ENCODE measurements at places on chromosomes 5 and 9.

DNA sequence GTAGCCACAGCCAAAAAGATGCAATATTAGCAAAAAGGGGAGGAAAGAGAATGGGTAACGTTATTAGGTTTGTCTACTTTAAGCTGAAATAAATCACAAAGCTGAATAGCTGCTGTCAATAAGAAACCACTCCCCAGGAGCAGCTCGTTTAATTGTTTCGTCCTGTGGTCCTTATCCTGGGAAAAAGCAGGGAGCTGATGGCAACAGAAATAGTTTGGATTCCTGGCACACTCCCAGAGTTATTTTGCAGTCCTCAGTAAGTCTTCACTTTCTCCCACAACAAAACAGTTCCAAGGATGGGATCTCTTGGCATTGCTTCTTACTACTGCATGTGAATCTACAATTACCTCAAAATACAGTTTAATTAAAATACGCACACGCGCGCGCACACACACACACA, 28.8 kb downstream of the FRMD3 start:
- DNase-seq = no peak

DNA sequence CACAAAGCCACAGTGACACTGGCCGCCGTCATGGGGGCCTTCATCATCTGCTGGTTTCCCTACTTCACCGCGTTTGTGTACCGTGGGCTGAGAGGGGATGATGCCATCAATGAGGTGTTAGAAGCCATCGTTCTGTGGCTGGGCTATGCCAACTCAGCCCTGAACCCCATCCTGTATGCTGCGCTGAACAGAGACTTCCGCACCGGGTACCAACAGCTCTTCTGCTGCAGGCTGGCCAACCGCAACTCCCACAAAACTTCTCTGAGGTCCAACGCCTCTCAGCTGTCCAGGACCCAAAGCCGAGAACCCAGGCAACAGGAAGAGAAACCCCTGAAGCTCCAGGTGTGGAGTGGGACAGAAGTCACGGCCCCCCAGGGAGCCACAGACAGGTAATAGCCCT, 26.1 kb downstream of the HRH2 start:
- no peak for DNase-seq

DNA sequence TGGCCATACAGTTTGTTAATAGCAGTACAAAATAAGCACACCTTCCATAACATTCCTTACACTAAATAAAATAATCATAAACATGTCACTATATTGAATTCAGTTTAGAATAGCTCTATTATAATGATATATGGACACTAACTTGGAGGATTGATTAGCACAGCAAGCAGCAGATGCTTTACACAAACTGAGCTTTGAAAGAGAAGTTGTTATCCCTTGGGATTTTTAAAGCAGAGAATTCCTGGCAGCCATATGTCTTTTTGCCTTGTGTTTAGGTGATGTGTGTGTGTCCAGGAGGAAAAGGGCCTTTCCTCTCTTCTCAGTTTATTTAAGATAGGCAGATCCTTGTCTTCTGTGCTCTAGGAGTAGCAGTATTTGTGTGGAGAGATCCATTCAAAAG, 232.2 kb upstream of the GRIN3A start:
- DNase-seq = no peak

- DNase-seq = no peak
These were observed 164.4 kb upstream of the SLC12A2 start for GRCh38 chr5:127919006-127919796.

DNA sequence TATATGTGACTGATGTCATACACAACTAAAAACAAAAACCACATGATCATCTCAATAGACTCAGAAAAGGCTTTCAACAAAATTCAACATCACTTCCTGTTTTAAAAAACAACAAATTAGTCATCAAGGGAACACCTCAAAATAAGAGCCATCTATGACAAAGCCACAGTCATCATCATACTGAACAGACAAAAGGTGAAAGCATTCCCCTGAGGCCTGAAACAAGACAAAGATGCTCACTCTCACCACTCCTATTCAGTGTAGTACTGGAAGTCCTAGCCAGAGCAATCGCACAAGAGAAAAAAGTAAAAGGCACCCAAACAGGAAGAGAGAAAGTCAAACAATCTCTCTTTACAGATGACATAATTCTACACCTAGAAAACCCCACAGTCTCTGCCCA, 893.5 kb upstream of the EDIL3 start:
- DNase-seq = no peak

GRCh38 chr9:123246534-123246933, 21.9 kb downstream of the STRBP start:
- DNase-seq = peak; percentile 32

DNA sequence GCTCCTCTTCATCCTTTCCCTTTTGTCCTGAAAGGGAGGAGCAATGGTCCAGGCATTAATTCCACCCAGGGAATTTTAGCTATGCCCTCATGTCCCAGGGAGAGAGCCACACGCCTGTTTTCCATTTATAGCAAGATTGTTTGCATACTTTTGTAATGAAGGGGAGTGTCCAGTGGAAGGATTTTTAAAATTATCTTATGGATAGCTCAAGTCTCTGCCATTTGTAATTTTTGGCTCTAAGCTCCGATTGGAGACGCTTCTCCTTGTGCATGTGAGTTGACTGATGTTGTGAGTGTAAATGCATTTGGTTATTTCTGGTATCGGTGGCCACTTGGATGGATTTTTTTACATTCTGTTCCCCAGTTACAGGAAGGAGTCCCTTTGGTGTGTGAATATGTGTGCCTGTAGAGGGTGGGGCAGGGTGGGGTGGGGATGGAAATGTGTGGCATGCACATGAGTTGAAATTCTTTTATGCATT, 7.2 kb upstream of the RPL26L1 start:
- no peak for DNase-seq

GRCh38 chr5:75340714-75341478, 3.9 kb downstream of the HMGCR start:
- DNase-seq = no peak

DNA sequence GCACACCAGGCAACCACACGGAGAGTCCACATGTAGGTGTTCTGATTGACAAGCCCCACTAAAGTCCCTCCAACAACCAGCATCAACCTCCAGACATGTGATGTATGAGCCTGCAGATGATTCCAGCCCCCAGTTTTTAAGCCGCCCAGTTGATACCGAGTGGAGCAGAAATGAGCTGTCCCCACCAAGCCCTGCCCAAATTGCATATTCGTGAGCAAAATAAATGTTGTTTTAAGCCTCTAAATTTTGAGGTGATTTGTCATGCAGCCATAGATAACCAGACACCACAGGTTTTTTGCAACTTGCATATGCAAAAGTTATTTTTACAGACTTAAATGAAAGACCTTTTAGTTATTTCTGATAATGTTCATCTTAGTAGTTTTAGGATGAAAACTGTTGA, 187.7 kb downstream of the PIK3R1 start:
- no peak for DNase-seq

GRCh38 chr5:83277154-83277553, 194.4 kb upstream of the VCAN start:
- no peak for DNase-seq

DNA sequence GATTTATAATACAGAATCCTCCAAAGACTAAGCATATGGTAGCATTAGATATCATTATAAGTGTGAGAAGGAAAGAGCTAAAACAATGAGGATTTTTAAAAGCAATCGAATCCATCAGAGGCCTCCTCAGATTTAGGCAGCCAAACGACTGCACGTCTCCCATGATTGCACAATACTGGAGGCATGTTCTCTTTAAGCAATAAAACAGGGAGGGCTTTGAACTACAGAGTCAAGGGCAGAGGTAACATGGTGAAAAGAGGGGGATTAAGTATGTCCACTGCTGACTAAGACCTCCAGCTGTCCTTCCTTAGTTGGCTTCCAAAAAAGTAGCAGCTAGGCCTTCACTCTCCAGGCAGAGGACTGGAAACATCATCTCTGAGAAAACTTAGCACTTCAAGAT, 298.7 kb upstream of the RGMB start:
- no peak for DNase-seq

DNA sequence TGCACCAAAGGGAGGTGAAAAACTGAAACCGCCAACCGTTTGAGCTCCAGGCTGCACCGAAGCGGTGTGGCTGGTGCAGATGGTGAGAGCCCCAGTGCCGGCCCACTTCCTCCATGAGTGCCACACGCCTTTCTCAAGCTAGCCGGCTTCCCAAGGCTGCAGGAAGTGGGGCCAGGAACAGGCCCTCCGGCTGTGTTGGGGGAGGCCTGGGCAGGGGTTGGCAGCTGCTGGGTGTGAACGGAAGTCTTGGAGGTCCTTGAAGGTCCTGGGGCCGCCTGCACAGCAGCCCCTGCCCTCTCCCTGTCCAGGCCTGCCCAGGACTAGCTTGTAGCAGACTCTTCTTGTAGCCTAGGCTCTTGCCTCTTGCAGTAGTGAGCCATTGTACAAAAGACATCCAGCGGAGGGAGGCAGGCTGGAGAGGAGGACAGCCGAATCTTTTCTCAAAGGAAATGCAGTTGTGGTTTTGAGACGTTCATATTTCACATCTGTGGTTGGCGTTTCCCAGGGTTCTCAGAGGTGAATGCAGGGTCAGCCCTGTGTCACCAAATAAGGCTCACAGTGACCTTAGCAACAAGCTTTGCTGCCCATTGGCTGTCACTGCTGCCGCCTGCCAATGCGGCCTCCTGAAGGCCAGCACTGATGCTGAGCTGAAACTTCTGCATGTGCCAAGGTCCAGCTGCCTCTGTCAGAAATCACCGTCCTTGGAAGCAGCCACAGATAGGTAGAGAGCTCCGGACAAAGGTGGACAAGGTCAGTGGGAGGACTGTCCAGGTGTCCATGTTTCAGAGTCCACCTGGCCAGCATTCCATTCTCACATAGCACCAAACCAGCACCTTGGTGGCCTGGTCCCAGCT, 23.9 kb downstream of the IRF1 start:
- peak; percentile 90 for DNase-seq

GRCh38 chr5:115241881-115242642, 20.6 kb downstream of the PGGT1B start:
- no peak for DNase-seq

- no peak for DNase-seq
These were observed 60.1 kb upstream of the TGFBR1 start for GRCh38 chr9:99044827-99045226.

- no peak for DNase-seq
These were observed 94.8 kb downstream of the RAB3C start for GRCh38 chr5:58677650-58678049.

- DNase-seq = peak; percentile 77
These were observed at the start of gene ANXA1 for GRCh38 chr9:73151653-73152542. ANXA1 (plus strand) TSS chr9:73151865; CDS start chr9:73158536, 6,671 bp downstream.

DNA sequence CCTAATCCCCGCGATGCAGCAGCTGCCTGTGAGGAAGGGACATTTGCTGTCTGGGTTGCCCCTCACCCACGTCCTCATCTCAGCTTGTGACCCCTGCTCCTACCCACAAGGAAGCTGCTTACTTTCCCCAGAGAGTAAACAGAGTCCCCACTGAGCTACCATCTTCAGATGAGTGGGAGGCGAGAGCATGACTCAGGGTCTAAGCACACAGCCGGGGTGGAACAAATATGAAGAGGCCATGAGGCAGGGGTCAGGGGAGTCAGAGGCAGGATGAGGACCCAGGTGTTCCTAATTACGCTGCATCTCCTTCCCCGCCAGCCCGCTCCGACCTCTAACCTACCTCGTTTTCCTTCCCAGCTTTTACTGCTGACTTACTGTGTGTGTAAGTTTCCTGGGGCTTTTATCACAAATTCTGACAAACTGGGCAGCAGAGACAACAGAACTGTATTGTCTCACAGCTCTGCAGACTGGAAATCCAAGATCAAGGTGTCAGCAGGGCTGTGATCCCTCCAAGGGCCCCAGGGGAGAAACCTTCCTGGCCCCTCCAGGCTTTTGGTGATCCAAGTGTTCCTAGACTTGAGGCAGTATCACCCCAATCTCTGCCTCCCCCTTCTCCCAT, 94.0 kb upstream of the DNAH5 start:
- DNase-seq = no peak

- peak; percentile 30 for DNase-seq
These were observed 184.9 kb downstream of the PCSK1 start for GRCh38 chr5:96248131-96248530.

- DNase-seq = peak; percentile 84
These were observed at the start of gene EXOC3 for GRCh38 chr5:442335-443238. EXOC3 (plus strand) TSS chr5:443176; CDS start chr5:446206, 3,030 bp downstream.

DNA sequence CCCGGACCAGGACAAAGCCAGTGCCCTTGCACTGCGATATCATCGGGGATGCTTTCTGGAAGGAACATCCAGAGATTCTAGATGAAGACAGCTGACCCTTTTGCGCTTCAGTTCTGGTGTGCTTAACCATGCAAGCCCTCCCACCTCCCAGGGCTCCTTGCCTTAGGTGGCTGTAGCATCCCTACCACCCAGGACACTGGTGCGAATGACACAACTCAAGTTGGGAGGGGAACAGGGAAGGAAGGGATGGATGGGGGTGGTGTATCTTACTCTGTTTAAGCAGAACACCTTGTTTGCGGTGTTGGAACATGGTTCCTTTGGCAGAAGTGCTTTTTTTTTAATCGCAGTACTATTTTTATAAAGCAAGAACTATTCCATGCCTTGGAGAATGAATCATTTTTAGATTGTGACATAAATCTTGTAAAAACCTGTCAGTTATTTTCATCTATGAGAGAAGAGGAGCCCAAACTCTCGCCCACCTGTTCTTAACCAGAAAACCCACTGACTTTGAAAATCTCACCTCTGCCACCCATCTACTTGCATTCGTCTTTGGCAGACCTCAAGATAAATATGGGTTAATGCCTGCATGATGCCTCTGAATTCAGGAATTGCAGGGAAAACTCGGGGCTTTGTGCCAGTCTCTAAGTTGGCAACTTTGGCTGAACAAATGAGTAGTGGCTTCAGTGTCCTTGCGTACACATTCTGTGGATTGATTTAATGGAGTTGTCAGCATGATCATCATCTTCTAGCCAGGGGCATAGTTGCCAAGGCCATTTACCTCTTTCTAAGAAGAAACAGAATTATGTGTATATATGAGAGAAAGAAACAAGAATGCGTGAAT, 3.9 kb upstream of the LSM11 start:
- DNase-seq = no peak

DNA sequence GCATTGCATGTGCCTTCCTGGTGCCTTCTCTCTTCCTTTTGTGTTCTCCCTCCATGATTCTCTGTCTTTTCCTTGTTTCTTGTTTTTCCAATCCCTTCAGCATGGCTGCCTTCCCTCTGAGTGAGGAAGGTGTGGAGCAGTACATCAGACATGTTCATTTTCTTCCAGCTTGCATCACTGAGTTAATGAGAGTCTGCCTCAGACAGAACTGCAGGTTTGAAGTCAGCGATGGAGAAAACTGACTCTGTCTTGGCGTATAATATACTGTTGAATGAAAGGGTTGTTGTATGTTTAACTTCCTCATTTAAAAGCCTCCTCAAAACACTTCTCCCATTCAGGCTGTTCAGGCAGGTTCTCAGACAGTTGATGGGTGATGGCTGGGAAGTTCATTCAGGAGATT, 129.3 kb downstream of the KDM4C start:
- no peak for DNase-seq

- no peak for DNase-seq
These were observed 60.5 kb downstream of the CDC42SE2 start for GRCh38 chr5:131324303-131324702.

DNA sequence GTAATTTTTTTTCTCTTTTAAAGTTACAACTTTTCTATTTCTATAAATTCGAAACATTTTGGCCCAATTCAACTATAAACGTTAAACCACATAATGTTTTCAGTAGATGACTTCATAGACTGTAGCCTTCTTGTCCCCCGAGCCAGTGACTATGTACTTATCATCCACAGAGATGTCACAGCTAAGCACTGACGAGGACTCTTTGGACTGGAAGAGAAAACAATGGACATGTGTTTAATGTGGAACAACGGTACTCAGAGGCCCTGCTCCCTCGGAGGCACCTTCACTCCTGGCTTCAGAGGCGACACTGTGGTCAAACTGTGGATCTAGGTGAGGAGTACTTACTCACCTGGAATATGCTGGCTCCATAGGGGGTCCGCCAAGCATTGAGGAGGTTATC, 105.2 kb downstream of the TLE1 start:
- DNase-seq = no peak

- DNase-seq = no peak
These were observed 1.6 kb upstream of the THBS4 start for GRCh38 chr5:80033513-80033912.

Data from hematopoietic multipotent progenitor cell treated with erythropoietin and hydrocortisone succinate and interleukin-3 and kit ligand, for 6 days (in vitro differentiated cells).